ENCODE measurements at places on chromosomes 7 and 10. TPM values are rescaled to one million over a fixed set of nuclear protein-coding genes. Genes with fewer than 3 reads are reported as not detected.

- H3K4me3 ChIP-seq = no peak overlapping the region
- H3K36me3 ChIP-seq = no peaks in the 10 kb centered on the region
- no peak overlapping the region for H3K27ac ChIP-seq
- no peaks in the 10 kb centered on the region for H3K4me1 ChIP-seq
- H3K27me3 ChIP-seq = peaks cover 3% of the 10 kb centered on the region
Measured at GRCh38 chr10:128072941-128073645, 53.1 kb downstream of the MKI67 start.

Gene PRDX3
- 61.7 TPM for total RNA-seq

Gene ECHDC3
- total RNA-seq = 24.1 TPM

Gene MMD2
- total RNA-seq = not detected

DNA sequence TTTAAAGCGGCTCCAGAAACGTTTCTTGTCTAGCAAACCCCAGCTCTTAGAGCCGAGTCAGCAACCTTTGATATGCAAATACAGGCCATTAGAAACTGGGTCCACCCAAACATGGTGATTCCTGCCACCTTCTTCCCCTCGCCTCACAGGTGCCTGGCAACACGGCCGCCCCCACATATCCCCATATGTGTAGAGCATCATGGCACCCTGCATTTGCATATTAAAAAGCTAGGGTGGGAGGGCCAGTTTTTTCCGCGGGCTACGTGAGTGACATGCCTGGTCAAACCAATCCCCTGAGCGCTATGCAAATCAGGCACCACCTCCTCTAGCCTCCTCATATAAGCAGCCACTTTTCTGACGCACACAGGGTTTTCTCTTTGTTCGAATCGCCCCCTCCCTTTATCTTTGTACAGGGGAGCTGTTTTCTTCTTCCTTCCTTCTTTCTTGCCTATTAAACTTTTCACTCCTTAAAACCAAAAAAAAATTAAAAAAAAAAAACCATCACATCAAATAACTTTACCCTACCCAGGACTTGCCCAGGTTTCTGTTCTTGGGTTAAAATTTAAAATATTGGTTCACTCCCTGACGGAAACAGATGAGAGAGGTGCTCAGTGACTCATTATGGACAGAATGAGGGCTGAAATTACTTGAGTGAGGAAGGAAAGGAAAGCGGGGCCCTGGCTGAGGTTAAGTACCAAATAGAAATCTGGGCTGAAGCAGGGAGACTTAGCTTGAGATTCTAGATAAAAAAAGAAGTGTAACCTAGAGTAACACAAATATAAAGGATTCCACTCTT is 59.8 kb downstream of the COA1 start:
- no peaks in the 10 kb centered on the region for H3K36me3 ChIP-seq
- DNase-seq = no peak
- no peak overlapping the region for H3K27ac ChIP-seq

Gene TEX47
- not detected for total RNA-seq

Gene OR2A5
- total RNA-seq = not detected

DNA sequence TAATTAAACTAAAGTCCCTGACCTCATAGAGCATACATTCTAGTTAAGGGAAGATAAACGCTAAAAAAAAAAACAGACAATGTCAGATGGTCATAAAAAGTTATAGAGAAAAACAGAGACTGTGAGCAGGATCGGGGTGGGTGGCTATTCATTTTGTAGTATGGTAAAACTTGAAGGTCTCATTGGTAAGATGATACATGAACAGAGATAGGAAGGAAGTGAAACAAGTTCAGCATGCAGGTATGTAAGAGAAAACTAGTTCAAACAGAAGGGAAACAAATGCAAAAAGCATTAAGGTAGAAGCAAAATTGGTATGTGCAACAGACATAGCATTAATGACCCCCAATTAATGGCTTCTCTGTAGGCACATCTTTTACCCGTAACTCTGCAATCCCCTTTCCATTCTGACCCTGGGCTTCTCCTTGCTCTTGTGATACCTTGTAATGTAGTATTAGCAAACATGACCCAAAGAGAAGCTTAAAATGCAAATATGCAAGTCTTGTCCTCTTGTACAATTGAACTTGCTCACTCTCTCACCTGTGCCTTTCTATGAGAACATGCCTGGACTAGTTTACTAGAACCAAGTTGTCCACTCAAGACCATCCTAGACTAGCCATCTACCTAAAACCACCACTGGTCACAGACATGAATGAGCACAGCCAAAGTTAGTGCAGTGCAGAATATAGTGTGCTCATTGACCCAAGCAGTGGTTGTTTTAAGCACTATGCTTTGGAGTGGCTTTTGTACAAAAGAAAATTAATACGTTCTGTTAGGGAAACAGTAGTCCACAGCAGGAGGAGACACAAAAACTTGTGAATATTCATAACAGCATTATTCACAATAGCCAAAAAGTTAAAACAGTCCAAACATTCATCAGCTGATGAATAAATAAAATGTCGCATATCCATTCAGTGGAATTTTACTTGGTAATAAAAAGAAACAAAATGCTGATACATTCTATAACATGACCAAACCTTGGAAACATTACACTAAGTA is 57.0 kb downstream of the BRAF start:
- H3K4me1 ChIP-seq = no peaks in the 10 kb centered on the region
- H3K4me3 ChIP-seq = no peak overlapping the region
- no peaks in the 10 kb centered on the region for H3K27me3 ChIP-seq
- no peak for DNase-seq
- no peaks in the 10 kb centered on the region for H3K36me3 ChIP-seq
